Epithelial cell of proximal tubule (primary cell): ENCODE measurements at places on chromosomes 11 and 22.

GRCh38 chr11:4539603-4540219 is 5.3 kb upstream of the OR52M1 start:
- no peak for DNase-seq

GRCh38 chr11:86720546-86720945 is 48.1 kb upstream of the ME3 start:
- DNase-seq: no peak

GRCh38 chr11:59173080-59173963 is 1.4 kb downstream of the DTX4 start:
- DNase-seq: no peak

GRCh38 chr11:128187835-128188234 is 399.5 kb downstream of the ETS1 start:
- DNase-seq: no peak

- DNase-seq: no peak
Measured at GRCh38 chr11:32312206-32312817, 123.0 kb downstream of the WT1 start.

GRCh38 chr11:10474551-10474950 is 19.5 kb downstream of the AMPD3 start:
- no peak for DNase-seq

DNA sequence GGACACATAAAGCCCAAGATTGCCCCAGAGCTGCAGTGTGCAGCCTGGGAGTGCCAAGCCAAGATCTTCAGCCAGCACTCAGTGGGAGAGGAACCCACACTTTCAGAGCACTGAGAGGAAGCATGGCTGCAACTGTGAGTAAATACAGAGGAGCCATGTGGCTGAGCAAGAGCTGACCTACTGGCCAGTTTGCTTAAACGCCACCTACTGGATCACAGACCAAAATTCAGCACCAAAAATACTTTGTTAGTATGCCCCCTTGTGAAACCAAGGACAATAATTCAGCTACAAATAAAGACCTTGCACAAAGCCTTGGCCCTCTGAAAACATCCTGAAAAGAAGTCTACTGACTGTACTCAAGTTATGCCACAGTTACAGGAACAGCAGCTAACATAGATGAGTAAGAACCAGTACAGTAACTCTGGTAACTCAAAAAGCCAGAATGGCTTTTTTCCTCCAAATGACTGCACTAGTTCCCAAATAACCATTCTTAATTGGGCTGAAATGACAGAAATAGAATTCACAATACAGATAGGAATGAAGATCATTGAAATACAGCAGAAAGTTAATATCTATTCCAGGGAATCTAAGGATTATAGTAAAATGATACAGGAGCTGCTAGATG is 10.1 kb upstream of the OR4A15 start:
- no peak for DNase-seq

DNA sequence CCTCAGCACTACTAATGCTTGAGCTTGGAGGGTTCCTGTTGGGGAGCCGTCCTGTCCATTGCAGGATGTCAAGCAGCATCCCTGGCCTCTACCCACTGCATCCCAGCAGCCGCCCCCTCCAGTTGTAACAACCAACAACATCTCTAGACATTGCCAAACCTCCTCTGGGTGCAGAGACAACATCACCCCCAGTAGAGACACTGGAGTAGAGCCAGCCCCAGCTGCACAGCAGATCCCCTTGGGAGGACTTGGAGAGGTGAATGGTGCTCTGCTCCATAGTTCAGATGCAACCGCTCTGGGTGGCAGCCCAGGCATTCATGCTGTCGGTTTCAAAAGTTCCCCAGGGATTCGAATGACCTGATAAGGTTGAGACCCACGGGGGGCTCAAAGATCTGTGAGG is 259.0 kb downstream of the MN1 start:
- DNase-seq: no peak

GRCh38 chr11:123284454-123284853 is 89.4 kb upstream of the CLMP start:
- no peak for DNase-seq

DNA sequence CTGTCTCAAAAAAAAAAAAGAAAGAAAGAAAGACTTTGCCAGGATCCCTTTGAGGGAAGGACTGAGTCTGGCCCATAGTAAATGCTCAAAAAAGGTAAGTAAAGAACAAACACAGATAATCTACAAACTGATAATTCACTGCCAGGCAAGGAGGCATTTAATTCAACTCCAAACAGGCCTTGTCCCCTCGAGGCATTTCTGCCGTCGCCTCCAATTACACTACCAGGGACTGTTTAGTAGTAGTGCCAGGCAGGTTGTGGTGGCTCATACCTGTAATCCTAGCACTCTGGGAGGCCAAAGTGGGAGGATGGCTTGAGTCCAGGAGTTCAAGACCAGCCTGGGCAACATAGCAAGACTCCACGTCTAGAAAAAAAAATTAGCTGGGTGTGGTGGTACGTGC is 43.7 kb downstream of the PC start:
- no peak for DNase-seq

DNA sequence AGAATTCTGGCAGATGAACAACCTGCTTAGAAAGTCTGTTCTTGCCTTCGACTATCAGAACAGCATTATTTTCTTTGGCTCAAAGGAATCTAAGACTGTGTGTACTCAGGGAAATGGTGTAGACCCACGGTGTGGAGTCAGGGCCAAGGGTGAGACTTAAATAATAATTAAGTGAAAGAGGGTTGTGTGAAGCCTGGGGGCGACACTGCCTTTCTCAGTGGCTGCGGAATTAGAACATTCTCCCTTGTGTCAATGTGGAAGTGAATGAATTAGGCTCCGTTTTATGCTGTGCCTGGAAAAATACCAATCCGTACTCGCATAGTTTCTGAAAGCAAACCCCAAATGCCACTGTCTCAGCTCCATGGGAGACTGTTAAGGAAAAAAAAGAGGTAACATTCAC is 50.7 kb downstream of the NAV2 start:
- DNase-seq: no peak
